ENCODE measurements at places on chromosomes 16 and 17. TPM values are rescaled to one million over a fixed set of nuclear protein-coding genes. Genes with fewer than 3 reads are reported as not detected.

The PRSS27 gene
- total RNA-seq: 0.32 TPM

The KRT39 gene
- total RNA-seq: not detected

The NRN1L gene
- not detected for total RNA-seq

The SLC35G6 gene
- total RNA-seq: not detected

The STX1B gene
- 1.6 TPM for total RNA-seq

DNA sequence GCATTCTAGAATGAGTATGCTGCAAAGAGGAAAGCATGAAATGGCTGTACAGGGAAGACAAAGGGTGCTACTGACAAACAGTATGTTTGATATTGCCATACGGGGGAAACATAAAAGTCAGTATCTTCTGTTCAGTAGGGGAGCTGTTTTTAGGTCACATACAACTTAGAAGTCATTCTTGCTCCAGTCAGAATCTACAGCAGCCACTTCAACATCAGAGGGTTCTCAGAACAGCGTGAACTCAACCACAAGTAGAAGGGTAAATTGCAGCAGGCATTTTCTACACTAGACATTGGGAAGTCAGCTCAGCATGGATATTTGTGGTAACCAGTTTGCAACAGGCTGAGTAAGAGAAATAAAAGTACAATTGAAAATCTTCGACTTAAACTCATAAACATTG, 1241.8 kb upstream of the GOT2 start:
- no peak for DNase-seq

DNA sequence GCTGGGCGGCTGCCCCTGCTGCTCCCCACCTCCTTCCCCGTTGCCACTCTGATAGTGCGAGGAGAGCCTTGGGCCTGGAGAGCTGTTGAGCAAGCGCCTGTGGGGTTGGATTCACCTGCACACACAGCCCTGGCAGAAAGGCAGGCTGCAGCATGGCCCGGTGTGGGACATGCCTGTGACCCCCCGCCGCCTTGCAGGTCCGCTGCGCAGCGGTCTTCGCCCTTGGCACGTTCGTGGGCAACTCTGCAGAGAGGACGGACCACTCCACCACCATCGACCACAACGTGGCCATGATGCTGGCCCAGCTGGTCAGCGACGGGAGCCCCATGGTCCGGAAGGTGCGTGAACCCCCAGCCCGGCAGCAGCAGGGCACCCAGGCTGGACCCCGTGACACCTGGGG, 106.8 kb upstream of the CHMP6 start:
- DNase-seq: no peak

DNA sequence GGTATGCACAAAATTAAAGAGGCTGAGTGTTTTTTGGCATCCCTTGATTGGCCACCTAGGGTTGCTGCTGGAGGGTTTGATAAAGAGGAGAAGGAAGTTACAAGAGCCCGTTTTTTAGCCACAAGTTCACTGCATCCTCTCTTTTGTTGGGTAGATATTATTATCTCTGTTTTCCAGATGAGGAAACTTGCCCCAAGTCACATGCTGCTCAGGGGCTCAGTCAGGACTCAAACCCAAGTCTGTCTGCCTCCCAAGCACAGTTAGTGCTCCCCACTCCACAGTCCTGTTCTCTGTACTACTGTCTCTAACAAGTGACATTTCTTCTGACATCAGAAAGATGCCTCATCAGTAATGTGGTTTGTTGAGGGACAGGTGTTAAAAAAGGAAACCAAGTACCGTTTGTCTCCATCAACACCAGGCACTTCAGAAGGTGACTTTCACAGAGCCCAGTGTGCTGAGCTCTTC, 1.4 kb downstream of the NT5M start:
- DNase-seq: no peak

DNA sequence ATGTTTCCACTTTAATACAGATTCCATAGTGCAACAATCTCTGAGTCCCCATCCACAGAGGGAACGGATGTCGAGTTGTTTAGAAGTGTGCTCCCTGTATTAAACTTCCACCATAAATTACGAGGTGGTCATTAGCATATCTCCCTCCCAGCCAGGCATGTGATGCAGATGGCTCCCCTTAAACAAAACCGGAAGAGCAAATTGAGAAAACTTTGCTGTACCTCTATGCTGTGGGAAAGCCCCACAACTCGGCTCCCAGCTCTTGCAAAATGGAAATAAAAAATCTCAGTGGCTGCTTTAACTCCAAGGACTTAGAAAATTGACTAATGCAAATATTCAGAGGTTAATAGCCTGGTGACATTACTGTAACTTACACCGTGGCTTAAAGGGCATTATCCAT, 290.9 kb downstream of the MAF start:
- no peak for DNase-seq

- DNase-seq: peak; percentile 28
Measured at GRCh38 chr16:877242-878071, 76.9 kb upstream of the GNG13 start.

DNA sequence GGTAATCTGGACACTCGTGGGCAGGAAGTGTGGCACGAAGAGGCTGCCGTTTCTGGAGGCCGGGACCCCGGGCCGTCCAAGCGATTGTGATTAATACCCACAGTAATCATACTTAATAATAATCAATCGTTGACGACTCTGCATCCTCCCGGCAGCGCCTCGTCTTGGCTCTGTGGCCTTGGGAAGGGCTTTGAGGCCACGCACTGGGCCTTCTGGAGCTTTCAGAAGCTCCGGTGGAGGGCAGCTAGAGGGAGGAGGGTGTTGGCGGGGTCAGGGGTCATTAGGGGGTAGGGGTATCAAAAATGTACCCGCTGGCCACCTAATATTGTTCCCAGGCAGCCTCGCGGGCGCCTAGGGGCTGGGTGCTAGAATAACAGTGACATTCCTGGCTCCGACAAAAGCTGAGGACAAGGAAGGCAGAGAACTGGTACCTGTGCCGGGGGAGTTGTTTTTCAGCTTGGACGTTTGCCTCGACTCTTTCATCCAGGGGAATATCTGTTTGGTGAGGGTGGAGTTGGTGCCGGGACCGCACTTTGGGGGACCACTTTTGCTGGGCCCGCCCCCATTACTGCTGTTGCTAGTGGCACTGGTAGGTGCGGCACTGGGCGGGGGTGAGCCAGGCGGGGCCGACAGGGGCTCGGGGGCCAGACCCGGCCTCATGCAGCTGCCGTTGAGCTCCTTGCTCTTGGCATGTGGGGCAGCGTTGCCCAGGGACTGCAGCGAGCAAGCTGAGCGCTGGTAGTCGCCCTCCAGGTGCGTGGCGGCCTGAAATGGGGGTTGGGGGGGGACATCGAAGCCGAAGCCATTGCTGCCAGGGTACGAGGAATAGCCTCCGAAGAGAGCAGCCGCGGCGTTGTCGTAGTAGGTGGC, 6.9 kb upstream of the HOXB2 start:
- DNase-seq: no peak

DNA sequence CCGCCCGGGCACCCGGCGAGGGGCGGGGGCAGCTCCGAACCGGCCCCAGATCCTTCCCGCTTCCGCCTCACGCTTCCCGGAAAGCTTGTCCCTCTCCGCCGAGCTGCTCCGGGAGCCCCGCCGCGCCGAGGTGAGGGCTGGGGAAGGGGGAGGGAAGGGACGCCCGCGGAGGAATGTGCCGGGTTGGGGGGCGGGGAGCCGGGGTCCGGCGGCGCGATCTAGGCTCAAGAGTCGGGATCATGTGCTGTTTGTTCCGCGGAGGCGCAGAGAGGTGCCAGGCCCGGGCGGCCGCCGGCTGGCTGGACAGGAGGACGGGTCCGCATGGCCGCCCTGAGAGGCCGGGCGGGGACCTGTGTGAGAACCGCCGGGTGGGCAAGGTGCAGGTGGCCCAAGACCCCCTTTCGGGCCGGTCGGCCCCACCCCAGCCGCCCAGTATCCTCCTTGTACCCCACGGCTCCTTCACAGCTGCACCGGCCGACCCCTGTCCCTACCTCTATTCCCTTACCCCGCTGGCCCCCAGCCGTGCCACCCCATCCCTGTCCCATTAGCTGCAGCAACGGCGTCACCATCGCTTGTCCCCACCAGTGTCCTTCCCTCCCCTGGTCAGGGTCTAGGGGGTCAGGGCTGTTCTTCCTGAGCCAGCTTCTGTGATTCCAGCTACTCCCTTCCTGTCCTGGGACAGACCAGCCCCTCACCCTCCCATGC, 429 bp downstream of the KIF1C start:
- DNase-seq: peak; percentile 66

GRCh38 chr16:66678337-66678736, 18.2 kb downstream of the CMTM4 start:
- no peak for DNase-seq

- peak; percentile 50 for DNase-seq
Measured at GRCh38 chr16:87344165-87344930, 27.2 kb upstream of the C16orf95 start.

- no peak for DNase-seq
Measured at GRCh38 chr17:59107306-59107670, 608 bp upstream of the TRIM37 start.

- DNase-seq: peak; percentile 77
Measured at GRCh38 chr16:88430524-88431446, 22.3 kb upstream of the ZFPM1 start.

GRCh38 chr17:50148226-50149090, 2.0 kb downstream of the PPP1R9B start:
- no peak for DNase-seq

GRCh38 chr16:83305092-83305491, 502.7 kb upstream of the HSBP1 start:
- DNase-seq: no peak

DNA sequence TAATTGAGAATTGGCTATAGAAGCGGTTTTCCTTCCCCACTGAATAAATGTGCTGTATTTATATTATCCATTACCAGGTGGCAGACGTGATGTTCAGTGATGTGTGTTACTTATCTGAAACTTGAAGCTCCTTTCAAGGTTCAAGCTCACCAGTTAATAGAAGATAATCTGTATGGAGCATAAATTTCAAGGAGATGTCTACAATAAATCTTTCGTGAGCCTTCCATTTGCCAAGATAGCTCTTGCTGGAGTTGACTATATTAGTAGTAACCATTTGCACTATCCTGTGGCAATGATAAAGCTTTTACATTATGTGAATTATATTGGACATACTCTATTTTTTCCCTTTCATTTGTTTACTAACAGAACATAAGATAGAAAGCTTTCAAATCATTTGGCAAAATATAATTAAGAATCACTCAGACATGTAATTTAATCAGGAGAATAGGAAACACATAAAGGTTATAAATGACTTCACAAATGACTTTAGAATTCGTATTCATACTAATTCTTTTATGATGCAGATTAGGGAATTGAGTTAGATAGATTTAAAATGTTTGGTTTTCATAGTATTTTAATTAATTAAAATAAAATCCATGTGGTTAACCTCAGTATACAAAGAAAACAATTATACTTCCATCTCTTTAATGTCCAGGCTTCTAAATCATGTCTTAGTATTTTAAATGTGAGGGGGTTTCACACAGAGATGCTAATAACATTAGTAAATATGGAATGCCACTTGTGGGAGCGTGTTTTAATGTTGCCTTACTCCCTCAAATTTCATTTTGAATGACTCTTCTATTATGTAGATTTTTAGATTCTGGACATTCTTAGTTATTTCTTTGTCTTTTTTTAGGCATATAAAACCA, 664.4 kb upstream of the CDH8 start:
- DNase-seq: no peak

DNA sequence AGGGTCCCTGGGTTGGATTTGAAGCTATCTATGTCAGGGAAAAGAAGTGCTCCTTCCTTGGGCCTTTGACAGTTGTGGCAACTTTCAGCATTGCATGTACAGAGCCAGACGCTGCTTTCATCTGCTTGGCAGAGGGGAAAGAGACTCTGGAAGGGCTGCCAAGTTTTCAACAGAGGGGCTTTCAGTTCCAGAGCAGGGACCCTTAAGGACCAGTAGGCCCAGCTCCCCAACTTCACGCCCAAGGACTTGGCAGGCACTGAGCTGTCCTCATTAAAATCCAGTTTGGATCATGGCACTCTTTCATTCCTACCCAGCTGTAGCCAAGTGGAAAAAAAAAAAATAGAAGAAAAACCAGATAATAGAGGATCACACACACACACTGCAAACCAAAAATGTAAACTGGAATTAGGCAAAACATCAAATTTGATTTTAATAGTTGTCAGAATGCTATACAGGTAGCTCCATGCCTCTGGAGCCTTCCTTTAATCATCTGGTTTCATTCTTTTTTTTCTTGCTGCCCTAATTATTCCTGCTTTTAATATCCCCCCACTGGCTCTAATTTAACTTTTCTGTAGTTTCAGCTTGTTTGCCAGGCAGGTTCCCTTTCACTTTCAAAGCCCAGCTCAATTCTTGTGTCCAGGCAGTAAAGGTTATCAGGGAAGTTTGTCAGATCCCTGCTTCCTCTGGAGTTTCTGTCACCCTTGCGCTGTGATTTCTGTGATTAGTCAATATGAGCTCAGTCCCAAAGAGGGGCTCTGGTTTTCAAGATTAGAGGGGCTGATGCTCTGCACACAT, 702.6 kb upstream of the CDH8 start:
- peak; percentile 33 for DNase-seq

DNA sequence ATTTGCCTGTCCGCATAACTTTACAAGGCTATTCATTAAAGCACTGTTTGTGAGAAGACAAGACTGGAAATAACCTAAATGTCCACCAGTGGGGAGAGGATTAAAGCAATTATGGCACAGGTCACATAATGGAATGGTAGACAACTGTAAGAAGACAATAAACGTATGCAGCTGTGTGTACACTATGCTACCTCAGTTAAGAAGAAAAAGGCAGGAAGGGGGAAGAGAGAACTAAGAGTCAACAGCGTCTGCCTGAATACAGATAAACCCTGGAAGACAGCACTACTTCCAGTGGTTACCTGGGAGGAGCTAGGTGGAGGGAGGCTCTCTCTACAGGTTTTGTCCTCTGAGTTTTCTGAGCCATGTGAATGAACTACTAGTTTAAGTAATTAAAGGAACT, 15.3 kb downstream of the CREBBP start:
- DNase-seq: no peak

DNA sequence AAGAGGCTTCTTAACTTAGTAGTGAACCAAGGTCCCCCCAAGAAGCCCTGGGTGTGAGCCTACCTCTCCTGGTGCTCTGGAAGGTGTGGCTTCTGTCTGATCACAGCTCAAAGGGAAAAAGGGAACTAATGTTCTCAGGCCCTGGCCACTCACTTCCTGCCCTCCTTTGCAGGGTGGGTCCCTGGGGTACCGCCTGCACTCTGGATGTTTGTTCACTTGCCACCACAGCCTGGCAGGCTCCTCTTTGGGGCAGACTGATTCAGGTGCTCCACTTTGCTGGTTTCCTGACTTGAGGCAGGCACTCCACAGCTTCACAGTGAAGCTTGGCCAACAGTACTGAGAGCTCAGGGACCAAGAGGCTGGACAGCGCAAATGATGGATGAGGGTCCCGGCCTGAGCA, 5.9 kb upstream of the MYO15A start:
- DNase-seq: no peak

DNA sequence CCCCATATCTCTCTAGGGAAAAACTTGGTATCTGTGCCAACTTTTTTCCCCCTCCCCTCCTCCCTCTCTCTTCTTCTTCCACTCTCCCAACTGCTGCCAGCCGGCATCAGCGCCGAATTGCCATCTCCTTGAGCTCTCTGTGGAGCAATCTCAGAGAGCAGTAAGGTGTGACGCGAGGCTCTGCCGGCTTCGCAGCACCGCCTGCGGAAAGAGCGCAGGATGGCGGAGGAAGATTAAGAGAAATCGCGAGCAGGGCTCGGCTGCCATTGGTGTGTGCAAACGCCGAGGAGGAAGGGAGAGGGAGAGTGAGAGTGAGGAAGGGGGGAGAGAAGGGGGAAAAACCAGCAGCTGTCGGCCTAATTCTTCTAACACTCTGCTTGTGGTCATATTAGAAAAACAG, 44.2 kb downstream of the NEUROD2 start:
- DNase-seq: peak; percentile 60
